ENCODE measurements at places on chromosomes 6 and 20.

GRCh38 chr20:46520976-46521579, 7.7 kb upstream of the ZNF334 start:
- DNase-seq, result peak; percentile 47

- DNase-seq, result no peak
Measured at GRCh38 chr20:9149796-9150195, 80.9 kb downstream of the PLCB4 start.

- DNase-seq, result no peak
Measured at GRCh38 chr6:107652526-107653182, 162.7 kb downstream of the SOBP start.

DNA sequence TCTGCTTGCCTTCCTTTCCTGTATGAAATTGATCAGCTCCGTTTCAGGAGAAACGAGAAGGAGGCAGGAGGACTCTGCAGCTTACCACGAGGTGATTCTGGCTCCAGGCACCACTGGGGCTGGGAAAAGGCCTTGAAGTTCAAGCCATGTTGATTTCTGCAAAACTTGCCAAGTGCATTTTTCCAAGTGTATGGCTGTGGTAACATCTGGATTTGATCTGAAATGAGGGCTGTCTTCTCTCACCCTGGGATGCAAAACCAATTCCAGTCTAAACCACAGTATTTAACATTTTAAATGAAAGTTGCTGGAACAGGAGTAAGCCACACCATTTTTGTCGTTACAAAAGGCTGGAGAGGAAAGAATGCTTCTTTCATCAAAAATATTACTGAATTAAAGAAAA, 36.1 kb upstream of the FAM210B start:
- no peak for DNase-seq

GRCh38 chr6:384898-385297, 6.7 kb upstream of the IRF4 start:
- DNase-seq, result no peak

DNA sequence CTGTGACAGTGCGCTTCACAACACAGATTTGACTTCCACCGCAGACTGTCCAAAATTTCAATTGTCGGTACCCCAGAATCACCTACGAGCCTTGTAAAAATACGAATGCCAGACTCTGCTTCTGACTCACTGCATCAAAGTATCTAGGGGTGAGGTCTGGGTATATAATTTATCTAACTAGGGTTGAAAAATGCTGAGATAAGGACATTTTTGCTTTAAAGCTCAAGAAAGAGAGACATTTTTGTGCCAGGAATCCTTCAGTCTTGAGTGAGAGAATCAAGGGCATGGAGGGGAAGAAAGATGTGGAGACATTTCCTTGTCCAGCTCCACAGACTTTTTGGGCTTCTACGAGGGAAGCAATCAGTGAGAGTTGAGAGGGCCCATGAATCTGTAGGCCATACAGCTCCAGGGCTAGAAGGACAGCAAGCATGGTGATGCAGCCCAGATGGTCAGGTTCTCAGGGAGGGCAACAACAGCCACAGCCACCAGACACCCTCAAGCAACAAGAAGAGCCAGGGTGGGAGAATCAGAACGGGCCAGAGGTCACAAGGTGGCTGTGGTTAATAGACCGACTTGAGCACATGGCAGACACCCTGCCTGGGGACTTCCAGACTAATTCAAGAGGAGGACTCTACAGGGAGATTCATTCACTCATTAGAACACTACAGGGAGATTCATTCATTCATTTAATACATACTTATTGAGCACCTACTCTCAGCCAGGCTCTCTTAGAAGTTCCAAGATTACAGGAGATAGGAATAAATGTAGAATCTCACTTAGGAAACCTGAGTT, 211.1 kb upstream of the PRDM1 start:
- DNase-seq, result no peak

GRCh38 chr6:82015043-82015442, 232.5 kb downstream of the IBTK start:
- DNase-seq, result no peak

DNA sequence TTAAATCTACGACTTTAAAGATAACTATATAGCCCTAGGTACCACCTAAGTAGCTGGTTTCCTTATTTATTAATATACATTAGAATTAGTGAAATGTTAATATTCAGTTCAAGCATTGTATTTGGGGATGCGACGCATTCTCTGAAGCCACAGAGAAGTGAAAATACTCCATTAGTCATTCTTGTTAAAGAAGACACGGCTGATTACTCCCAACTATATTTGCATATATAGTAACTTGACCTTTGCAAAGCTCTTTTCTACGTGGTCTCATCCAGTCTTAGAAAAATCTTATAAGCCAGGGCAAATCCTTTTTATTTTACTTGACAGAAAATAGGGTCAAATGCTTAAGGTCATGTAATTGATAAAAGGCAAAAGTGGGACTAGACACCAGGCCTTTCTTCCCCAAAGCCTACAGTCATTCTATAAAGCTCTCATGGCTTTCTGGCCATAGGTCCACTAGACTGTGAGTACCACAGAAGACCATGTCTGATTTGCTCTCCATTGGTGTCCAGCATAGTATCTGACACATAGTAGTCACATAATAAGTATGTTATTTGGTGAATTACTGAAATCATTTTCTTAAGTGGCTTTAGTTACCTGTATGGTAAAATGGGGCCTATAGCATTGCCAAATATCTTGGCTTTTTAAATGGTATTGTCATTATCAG, 11.3 kb downstream of the ZHX3 start:
- DNase-seq, result no peak

- DNase-seq, result no peak
Measured at GRCh38 chr6:36343109-36343680, 6.5 kb upstream of the BNIP5 start.

DNA sequence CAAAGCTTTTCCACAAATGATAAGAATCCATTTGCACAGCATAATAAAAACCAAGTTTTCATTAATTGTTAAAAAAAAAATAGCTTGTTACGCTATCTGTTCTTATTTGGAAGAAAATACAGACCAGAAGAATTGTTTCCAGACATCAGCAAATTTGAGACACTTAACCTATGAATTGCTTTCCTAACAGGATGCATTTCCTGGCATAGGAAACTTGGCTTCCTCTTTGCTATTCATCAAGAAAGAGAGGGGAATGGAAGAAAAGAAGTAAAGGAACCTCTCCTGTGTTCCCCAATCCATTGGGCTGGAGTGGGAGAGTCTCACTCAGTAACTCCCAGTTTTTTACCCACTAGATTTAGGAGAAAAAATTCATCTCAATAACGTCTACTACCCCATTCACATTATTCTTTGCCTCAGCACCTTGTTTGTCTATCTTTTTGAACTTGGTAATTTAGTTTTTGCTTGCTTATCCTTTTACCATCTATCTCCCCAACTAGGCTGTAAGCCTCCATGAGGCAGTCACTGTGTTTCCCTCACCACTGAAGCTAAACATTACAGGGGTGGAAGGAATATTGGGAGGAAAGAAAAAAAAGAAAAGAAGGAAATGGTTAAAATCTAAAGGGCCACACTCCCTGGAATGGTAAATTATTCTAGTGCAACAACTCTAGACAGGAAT, 150.3 kb downstream of the COL21A1 start:
- DNase-seq, result no peak

DNA sequence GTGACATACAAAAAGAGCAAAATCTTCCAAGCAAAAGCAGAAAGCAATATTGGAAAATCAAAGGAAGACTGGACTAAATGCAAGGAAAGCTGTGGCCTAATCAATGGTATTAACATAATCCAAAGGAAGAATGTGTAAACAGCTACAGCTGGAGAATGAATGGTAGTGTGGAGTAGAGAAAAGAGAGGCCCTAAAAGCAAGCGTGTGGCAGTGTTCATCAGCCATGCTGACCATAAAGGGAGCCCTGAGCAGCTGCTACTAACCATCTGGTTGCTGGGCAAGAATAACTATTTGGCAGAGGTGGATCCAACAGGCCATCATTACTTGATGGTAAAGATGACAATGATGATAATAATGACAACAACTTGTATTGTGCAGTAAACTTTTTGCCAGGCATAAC, 148.5 kb upstream of the BEND6 start:
- no peak for DNase-seq

DNA sequence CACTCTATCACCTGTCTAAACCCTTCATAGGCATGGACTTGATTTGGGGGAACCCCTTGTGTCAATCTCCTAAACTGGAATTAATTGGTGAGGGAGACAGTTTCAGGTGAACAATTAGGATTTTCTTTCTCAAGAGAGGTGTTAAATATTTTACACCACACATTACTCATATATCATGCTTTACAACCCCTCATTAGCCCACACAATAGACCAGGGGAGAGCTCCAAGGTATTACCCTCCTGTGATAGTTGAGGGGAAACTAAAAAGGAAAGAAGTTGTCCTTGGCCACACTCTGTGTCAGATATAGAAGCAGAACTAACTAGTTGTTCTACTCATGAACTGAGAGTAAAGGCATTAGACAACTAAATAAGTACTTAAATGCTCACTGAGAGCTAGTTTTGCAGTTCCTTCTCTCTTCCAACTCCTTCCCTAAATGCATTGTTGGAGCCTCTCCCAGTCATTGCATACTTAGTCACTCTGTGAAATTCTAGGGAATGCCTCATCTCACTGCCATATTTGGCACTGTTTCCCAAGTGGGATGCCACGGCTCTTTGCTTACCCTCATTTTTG, 183.7 kb upstream of the CEP162 start:
- no peak for DNase-seq

- DNase-seq, result no peak
Measured at GRCh38 chr20:61723529-61724257, 342.0 kb downstream of the TAF4 start.

DNA sequence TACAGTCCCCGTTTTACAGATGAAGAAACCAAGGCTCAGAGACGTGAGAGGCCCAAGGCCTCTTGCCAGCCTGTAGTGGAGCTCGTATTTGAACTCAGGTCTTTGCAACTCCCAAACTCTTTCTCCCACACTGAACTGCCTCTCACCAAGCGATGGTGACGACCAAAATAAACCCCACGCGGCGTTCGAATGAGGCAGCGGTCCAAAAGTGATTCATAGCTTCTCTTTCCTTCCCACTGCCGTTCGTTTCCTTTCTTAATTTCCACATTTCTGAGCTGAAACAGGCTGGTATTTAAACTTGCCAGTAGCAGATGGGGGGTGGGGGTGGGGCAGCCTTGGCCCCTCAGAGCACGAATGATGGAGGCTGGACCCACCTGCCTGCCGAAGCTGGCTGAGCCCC, 252.9 kb upstream of the KCNG1 start:
- no peak for DNase-seq

GRCh38 chr20:9160331-9160730, 91.4 kb downstream of the PLCB4 start:
- DNase-seq, result no peak

DNA sequence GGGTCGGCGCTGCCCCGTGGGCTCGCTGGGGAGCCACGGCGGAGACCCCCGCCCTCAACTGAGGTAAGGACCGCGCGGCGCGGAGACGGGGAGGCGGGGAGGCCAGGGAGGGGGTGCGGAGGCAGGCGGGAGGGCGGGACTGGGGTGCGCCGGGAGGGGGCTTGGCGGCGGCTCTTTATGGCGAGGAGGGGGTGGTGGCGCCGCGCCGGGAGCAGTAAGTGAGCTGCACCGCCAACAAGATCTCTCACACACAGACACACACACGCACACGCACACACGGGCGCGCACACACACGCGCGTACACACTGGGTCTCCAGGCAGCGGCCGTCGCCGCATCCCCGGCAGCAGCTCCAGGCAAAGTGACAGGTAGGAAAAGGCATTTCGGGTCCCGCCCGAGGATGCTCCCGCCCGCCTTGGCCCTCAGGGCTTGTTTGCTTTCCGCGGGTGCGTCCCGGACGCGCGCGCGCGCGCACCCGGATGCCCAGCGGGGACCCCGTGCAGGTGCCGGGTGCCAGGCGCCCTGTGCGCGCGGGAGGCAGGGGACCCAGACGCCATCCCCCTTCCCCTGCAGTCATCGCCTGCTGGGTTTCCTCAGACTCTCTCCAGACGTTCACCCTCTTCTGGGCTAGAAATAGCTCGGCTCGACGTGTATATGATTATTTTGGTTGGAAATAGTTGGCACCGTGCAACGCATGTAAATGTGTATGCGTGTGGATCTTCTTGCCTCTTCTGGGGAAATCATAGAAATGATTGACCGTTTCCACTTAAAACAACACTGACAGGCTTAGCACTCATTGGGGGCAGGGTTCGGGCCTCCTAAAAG, at the start of gene PLCB4:
PLCB4 (plus strand) TSS at position 247 of the 823 bp plus-strand sequence. CDS start 238,728 bp downstream, outside the sequence.
- DNase-seq, result peak; percentile 67

- DNase-seq, result no peak
Measured at GRCh38 chr20:19918965-19919329, 98.2 kb upstream of the NAA20 start.

GRCh38 chr20:50003253-50003656, 20.5 kb downstream of the SNAI1 start:
- DNase-seq, result no peak

DNA sequence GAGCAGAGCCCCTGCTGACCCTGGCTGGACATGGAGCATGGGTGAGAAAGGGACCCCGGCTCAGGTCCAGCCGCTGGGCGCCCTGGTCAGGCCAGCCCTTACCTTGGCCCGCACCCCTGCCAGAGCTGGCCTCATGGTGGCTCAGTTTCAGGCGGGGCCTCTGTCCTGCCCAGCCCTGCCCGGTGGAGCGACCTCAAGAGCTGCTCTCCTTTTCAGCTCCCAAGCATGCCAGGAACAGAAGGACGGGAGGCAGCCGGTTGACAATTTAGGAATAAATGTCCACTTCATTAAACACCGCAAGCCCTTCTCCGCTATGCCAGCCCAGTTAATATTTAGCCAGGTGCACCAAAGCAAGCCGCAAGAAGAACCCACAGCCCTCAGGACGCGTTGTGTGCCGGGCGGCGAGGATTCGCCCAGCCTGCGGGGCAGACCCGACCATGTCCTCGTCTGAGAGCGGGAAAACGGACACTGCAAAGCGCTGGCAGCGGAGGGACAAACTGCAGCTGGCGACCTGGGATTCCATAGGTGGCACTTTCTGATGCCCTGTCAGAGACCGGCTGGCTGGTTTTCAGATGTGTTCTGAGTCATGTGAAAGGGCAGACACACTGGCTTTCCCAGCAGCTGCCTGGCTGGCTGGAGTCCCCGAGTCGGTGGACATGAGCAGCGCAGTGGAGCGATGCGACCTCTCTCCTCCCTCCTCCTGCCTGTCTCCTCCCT, 221.9 kb downstream of the TTLL2 start:
- DNase-seq, result no peak

DNA sequence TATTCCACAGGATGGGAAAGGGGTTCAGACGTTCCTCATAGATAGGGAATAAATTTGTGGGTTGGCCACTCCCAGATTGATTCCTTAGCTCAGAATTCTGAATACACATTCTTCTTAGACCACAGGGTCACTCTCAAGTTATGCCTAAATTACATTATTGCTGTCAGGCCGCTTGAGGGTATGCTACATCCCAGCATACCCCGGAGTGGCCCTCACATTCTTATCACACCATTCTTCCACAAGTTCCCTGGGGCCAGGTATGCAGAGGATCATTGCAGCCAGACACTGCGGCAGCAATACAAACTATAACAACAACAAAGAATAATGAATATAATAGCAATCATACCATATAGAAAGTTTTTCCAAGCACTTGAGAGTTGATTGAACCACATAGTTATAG, 237.9 kb upstream of the SOX4 start:
- no peak for DNase-seq

- no peak for DNase-seq
Measured at GRCh38 chr6:32889533-32889932, 35.5 kb downstream of the PSMB9 start.

- no peak for DNase-seq
Measured at GRCh38 chr20:41587523-41587922, 30.7 kb downstream of the CHD6 start.
